HuH-7.5 (cell line): ENCODE measurements at places on chromosomes 5 and 9.
A peak's percentile ranks its signal among the peaks of the same experiment; 100 is the strongest.

GRCh38 chr5:148457183-148457620 is 73.4 kb downstream of the FBXO38 start:
- no peak for DNase-seq

- no peak for DNase-seq
Measured at GRCh38 chr9:9973062-9973461, 639.7 kb downstream of the PTPRD start.

- no peak for DNase-seq
Measured at GRCh38 chr5:31477516-31477915, 54.4 kb downstream of the DROSHA start.

GRCh38 chr9:19533373-19533772 is 124.6 kb downstream of the ACER2 start:
- DNase-seq = no peak

DNA sequence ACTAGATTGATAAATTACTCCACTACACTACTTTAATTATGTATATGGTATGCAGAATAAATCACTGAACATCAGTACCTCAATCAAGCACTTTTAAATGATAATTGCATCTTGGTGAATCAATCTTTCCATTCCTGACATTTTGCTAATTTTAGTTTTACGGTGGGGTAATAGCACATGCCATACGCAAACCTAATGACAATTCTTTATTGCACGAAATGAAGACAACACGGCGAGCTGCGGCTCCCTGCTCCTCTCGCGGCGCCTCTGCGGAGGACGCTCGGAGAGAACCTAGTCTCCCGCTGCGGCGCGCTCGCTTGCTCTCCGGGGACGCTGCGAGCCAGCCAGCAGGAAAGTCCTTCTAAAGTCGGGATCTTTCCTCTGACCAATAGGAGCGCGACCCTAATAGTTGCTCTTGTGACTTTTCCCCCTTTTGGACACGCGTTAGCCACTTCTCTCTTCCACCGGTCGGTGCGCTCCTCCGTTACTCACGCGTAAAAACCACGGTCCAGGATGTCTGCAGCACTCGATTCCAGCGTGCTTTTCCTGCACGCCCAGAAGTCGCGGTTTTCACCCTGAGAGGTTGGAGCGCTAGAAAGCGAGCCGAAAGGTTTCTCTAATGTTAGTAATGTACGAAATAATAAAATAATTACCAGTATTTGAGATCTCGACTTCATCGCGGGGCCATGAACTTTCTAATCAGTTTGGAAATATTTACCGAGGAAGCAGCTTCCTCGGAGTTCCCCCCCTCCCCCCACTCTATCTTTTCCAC is 1.0 kb upstream of the MEF2C start:
- peak; percentile 25 for DNase-seq

- DNase-seq = no peak
Measured at GRCh38 chr5:158470764-158471534, 612.0 kb upstream of the CLINT1 start.

GRCh38 chr5:55969956-55970355 is 24.8 kb downstream of the IL6ST start:
- no peak for DNase-seq

- no peak for DNase-seq
Measured at GRCh38 chr5:76525956-76526355, 97.2 kb downstream of the F2RL2 start.

- no peak for DNase-seq
Measured at GRCh38 chr5:159581502-159582249, 251.4 kb upstream of the IL12B start.

DNA sequence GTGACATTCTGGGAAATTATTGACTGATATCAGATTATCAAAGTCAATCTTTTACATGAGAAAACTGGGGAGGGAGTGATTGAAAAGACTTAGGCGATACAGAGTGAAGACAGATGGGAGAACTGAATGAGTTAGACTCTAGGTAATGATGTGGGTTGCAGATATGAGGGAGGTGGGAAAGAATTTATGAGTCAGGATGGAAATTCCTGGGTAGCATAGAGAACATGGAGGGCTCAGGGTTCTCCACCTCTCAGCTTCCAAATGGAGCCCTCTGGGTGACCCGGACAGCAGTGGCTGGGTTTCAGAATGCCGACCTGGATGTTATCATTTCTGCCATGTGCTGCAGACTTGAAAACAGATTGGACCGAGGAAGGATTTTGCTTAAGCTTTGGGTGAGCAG is 75.4 kb upstream of the SHB start:
- no peak for DNase-seq

DNA sequence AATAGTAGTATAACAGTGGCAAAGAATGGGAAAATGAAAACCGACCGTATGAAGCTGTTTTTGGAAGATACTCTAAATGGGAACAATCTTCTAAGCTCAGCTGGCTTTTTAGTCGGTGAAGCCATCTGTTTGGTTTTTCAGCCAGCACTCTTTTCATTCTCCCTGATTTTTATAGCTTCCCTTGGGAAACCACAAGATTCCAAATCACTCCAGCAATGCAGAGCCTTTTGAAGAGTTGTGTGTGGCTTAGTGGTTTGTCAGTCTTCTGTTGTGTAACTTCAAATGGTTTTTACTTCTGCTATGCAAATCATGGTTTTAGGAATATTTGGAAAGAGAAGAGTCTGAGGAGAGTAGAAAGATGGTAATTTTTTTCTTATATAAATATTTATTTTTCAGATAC is 180.7 kb downstream of the KDM4C start:
- DNase-seq = no peak

GRCh38 chr9:130199605-130200004 is 27.4 kb downstream of the NCS1 start:
- DNase-seq = no peak

DNA sequence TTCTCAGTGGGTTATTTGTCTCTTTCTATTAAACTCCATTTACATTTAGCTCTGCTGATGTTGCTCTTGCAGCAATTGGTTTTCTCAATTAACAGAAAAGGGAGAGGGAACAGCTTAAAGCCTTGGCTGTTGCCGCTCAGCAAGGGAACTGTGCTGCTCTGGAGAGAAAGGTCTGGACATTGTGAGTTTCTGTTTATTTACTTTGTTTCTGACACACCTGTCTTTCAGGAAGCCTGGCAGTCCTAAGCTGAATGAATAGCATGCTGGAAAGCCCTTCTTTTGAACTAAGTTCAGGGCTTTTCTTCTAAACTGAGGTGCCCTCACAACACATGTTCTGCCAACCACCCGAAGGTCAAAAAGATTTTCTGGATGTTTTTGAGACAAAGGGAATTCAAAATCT is 491.9 kb downstream of the PDE4D start:
- DNase-seq = no peak

DNA sequence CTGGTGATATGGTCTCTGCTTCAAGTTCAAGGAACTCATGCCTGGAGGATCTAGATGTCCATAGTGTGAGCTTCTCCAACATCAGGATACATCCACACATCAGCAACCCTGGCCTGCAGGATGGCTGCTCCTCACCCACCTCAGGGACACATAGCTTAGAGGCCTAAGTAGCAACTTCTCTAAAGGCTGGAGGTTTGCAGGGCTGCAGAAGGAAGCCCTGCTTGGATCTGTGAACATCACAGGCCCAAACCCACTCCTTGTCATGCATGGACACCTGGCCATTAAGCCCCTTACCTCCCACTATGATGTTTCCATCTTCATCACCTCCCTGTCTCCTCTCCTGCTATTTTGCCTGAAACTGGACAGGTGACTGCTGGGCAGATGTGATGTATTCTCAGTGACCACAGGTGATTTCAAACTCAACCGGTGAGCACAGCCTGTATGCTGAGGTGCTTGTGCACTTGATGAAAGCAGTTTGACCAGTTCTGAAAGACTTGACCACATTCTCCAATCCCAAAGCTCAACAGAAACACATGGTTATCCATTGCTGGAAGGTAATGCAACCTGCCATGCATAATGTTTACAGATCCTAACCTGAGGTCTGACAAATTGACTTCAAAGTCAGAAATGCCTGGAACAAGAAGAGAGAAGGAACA is 205.2 kb downstream of the FSTL4 start:
- DNase-seq = peak; percentile 22
